CD4-positive, alpha-beta T cell (primary cell): ENCODE measurements at places on chromosomes 2 and 18.

GRCh38 chr18:74516271-74517235 is 17.7 kb upstream of the CNDP1 start:
- no peak for DNase-seq

- no peak for DNase-seq
Observed at GRCh38 chr18:34807106-34807796, 97.2 kb downstream of the DTNA start.

DNA sequence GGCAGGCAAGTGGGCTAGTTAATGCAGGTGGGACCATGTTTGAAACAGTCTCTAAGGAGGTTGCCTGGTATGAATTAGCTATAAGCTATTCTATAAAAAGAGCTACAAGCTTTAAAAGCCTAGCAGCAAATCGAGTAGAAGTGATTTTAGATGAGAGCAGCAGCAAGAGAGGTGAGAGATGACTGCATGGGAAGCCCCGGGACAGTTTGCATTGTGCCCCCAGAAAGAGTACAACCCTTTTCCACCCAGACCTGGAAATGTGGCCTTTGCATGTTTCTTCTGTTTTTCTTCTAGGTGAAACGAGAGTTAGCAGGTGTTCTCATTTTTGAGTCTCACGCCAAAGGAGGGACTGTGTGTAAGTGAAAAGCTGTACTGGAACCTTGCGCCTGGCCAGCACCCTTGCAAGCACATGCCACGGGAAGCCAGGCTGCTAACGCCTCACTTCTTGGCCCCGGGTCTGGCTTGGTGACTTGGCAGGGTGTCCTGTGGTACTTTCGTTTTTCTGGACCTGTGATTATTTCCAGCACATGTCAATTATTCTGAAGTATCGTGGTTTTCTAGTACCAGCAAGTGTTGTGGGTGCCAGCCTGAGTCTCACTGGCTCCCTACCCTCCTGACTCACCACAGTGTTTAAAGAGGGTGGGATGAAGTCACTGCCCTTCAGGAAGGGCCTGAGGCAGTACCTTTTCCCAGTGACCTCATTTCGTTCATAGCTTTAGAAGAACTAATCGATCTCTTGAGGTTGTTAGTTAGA is 90.3 kb upstream of the MAP3K20 start:
- DNase-seq: no peak

DNA sequence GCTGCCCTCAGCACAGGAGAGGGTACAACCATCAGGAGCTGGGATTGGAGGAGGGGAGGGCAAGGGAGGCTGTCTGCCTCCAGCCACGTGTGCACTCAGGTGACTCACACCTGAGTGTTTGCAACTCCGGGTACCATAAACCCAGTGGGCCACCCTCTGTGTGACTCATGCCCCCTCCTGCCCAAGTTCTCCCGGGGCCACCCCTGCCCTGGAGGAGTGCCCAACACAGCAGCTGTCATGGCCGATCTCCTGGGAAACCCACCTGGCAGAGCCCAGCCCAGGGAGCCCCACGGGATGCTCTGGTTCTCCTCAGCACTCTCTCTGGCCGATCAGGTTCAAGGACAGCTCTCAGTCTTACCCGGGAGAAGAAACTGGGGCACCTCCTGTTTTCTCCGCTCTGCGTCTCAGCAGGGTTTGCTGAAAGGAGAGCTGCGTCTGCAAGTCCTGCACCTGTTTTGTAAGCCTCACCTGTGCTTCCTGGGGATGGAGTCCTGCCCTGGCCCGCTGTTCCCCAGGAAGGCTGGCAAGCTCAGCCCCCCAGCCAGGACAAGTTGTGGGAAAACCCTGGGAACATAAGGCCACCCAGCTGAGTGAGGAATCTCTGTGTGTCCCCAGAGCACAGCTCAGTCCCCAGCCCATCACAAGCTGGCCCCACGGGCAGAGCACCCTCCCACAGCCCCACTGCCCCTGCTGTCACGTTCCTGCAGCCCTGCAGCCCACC is 44.0 kb upstream of the UBE2F start:
- DNase-seq: no peak
